ENCODE measurements at places on chromosomes 1 and 21.

DNA sequence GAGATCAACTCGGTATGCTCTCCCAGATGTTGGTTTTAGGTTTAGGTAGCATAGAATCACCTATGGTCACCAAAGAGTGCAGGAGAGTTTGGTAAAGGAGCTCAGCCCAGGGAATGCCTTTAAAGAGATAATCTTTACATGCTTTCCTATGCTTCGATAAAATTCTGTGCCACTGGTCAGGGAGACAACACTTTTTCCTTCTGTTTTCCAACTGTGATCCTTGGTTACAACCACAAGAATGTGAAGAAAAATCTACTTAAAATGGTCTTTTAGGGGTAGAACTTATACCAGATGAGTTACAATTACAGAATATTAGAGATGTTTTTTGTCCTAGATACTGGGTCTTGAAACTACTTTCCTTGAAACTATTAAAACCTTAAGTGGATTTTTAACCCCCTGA lies 895.6 kb downstream of the TTLL7 start:
- no peak for DNase-seq

- no peak for DNase-seq
Measured at GRCh38 chr1:203426366-203426765, 49.2 kb upstream of the PRELP start.

DNA sequence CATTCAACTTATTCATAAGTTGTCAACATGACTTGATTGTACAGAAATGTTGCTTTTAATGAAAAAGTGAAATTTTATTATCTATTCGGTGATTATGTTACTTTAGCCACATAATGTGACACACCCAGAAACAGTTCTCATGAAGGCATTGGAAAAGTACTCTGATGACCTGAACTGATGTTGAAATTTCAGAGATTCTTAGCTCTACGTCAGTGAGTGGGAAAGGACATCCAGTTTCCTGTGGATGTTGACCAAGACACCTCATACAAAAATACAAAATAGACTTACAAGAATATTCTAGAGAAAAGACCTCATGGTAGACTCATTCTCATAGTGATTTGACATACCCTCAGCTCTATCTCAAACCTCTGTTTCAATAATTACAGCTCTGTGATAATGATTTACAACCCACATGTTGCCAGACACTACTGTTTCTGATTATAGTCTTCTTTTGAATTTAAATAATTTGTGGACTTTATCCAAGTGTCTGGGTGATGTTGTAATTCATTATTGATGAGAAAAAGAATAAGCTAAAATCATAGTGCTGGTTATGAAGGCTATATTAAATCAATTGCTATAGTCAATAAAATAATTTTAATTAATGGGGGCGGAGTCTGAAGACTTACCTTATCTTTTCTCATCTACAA lies 37.3 kb downstream of the KCNK2 start:
- no peak for DNase-seq

- DNase-seq: no peak
Measured at GRCh38 chr21:18252680-18253079, 8.0 kb downstream of the CHODL start.

DNA sequence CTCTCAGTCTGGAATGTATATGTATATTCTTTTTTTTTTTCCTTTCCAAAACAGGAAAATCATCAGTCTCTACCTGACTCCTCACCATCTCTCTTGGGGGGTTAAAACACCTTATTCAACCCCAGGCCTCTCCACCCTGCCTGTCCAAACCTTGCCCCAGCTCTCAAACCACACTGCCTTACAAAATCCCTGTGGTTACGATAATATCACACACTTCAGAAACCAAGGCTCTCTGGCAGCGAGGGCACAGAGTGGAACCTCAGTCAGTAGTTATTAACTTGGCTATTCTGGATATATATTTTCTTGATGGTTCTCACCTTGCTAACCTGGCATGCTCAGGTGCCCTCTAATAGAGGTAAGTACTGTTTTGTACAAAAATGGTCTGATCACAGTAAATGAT lies 24.7 kb downstream of the KIAA0040 start:
- no peak for DNase-seq

DNA sequence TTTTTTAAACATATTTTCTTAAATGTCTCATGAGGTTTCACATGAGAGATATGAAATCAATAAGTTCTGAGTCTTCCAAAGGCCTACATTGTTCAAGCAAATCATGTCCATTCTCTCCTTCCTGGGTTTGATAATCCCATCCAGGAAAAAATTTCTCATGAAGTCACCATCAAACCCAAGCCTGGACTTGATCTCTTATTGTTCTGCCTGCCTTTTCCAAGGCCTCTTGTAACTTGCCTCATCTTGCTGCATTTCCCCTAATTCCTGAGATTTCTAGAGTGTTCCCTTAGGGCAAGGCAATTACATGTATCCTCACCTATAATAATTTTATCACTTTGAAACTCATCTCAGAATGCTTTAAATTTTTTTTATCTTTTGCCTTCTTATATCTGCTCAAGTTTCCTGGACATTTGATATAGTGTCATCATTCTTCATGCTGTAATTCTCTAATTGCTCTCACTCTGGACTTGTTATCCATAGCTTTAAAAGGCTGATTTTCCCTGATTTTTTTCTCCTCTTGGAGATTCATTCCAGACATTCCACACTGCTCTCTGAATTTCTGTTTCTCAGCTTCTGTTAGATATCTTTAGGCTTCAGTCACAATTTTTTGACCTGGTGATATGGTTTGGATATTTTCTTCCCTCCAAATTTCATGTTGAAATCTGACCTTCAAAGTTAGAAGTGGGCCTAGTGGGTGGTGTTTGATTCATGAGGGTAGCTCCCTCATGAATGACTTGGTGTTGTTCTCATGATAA lies 126.4 kb downstream of the LRRC7 start:
- no peak for DNase-seq

GRCh38 chr1:207646944-207647579 lies 2.1 kb downstream of the CR1L start:
- no peak for DNase-seq

DNA sequence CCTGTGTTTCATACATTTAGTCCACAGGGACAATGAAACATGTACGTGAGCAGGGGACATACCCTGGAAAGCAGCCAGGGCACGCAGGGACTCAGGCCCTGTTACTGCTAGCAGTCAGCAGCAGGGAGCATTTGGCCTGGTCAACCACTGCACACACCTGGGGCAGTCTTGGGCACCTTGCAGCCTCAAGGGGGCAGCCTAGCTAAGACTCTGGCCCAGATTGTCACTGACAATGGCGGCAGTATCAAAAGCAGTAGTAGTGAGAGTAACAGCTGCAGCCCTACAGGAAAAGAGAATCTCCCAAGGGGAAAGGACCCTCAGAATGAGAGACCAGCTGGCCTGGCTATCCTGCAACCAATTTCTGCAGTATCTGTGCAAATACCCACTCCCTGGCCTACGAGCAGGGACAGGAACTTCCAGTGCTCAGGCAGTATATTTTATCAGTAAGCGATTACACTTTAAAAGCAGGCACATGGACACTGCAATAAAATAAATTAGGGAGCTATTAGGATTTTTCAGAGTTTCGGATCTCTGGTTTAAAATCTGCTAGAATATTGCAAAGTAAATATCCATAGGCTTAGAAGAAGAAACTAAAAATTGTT lies 475.6 kb downstream of the LTN1 start:
- DNase-seq: peak; percentile 16

GRCh38 chr21:32240851-32241687 lies 37.8 kb downstream of the MIS18A start:
- no peak for DNase-seq

GRCh38 chr21:30579346-30579745 lies 10.9 kb downstream of the KRTAP22-2 start:
- peak; percentile 13 for DNase-seq

Measured in NCI-H446 treated with DMSO at 0.1 percent for 48 hours (cell line).